Nucleus accumbens (tissue), 56 donors: ENCODE measurements at places on chromosomes 7 and 10.

DNA sequence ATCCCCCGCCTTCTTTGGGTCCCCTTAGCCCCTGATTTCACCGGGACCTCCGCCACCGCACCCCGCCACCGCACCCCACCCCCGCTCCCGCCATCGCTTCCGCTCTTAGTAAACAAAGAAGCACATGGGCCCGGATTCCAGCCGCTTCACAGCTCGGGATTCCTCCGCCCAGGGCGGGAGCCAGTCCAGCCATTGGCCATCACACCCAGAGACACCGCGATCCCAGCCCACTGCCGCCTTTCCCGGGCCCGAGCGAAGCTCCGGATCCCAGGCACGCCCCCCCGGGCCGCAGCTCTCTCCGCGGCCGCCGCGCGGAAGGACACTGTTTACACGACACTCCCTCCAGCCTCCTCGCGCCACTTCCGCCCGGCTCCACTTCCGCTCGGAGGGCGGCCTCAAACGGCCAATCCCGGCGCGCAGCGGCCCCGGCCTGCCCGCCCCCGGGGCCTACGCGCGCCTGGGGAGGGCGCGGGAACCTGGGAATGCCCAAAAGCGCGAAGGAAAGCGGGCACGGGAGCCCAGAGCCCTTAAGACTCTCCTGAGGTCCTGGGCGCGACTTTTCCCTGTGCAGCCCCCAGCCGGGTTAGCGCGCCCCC is 679 bp downstream of the MCM7 start:
- peak; percentile 86 for DNase-seq

- no peak for DNase-seq
These were observed 125.7 kb upstream of the NEBL start for GRCh38 chr10:21022821-21023220.

GRCh38 chr7:26179826-26180497 is 20.6 kb downstream of the HNRNPA2B1 start:
- no peak for DNase-seq

DNA sequence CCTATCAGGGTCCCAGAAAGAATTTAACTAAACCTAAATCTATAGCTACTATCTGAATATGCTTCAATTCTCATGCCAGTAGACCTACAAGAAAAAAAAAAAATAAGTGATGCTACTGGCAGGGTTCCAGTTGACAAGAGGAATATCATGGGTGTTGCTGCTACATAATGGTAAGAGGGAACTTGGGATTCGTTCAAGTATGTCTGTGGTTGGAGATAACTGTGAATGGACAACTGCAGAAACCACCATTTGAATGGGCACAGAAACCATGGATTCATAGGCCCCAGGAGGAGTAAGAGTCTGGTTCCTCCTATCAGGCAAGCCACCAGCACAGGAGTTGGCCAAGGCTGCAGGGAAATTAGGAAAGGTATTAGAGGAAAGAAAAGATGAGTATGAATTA is 287.6 kb upstream of the HGF start:
- no peak for DNase-seq

GRCh38 chr10:74072503-74072902 is 74.6 kb downstream of the VCL start:
- no peak for DNase-seq

DNA sequence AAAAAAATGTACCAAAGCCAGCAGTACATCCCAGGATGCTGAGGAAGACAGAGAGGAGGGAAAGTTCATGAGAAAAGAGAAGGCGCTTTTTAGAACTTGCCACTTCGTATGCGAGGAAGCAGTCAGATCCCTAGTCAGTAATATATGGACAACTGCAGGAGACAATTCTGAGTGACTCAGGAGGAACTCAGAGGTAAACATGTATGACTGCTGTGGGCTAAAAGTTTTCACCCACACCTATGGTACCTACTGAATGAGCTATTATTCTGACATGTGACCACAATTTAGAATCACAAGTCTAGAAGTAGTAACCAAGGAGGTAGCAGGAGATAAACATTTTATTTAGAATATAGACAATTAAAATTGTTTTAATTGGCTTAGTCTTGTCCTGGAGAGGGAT is 126.5 kb downstream of the ICA1 start:
- DNase-seq: no peak

DNA sequence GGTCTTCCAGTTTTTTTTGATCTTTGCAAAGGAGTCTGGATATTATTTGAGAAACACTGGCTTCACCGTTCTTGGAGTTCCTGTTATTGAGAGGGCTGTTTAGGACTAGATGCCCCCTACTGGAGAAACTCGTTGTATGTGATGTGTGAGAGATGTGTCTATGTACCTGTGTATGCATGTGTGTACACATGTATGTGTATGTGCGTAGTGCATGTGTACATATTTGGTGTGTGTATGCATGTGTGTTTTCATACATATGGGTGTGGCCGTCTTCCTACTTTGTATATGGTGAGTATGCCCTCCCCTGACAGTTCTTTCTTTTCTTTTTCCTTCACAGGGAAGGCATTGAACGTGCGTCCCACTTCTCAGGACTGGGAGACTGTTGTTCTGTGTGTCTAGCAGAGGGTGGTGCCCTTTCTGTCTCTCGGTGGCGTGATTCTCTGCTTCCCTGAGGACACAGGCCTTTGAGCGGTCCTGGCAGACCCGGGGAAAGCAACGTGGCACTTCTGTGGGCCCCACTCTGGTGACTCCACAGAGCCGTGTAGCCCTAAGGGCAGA is 3.0 kb upstream of the CALHM3 start:
- no peak for DNase-seq

DNA sequence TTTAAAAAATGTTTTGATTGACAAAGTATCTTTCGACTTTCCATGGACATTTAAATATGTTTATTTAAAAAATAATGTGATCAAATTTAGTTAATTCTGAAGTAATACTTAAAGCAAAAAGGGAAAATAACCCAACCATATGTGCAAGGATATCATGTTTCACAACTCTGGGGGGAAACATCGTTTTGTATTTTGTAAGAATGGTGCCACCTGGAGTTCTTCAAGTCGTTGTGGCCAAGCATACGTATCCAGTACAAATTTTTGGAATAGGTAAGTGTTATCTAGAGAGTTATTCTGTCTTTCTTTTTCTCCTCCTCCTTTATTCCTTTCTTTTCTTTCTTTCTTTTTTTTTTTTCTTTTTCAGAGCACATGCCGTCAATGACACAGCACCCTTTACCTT is 176.2 kb upstream of the CSTF2T start:
- no peak for DNase-seq

- DNase-seq: no peak
These were observed 231.8 kb upstream of the CTBP2 start for GRCh38 chr10:125392154-125392553.

DNA sequence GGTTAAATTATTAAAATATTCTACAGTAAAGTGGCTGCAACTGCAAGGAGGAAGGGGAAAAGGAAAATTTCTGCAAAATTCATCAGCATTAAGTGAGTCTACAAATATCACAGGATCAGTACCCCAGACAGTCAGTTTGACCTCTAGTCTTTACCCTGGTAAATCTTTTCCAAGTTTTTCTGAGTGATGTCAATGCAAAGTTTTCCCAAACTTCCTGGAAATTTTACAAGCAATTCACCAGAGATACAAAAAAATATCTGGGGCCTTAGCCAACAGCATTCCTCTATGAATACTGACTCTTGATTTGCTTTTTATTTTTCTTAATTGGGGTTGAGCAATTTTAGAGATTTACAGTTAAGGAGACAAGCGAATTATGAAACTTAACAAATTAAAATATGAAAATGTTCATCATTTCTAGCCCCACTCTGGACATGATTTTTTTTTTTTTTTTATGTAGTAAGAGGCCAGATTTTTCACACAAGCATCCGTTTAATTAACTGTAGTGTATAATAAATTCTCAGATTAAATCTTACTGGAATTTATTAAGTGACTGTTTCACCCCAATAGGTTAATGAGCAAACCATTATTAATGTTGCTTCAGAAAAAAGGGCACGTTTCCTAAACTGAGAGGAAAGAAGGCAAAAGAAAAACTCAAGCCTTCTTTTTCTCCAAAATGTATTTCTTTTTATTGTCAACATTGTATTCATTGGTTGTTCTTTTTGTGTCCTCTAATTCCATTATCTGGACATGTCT is 539.5 kb upstream of the FZD8 start:
- no peak for DNase-seq

GRCh38 chr10:77081481-77081891 is 556.1 kb downstream of the KCNMA1 start:
- DNase-seq: no peak

DNA sequence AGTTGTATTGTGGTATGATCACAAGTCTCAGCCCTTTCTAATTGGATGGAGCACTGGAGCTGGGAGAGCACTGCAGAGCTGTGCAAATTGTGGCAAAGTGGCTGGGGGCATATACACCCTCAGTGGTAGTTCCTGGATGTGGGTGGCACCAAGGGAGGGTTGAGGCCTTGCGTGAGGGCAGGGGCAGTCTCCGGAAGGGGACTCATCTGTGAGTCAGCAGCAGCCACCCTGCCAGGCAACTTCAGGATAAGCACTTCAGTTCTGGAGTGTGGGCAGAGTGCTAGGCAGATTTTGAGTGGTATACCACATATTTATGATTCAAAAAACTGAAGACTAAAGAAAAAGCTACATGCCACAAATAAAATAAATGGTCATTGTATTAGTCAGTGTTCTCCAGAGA is 210.5 kb downstream of the ETV1 start:
- no peak for DNase-seq

DNA sequence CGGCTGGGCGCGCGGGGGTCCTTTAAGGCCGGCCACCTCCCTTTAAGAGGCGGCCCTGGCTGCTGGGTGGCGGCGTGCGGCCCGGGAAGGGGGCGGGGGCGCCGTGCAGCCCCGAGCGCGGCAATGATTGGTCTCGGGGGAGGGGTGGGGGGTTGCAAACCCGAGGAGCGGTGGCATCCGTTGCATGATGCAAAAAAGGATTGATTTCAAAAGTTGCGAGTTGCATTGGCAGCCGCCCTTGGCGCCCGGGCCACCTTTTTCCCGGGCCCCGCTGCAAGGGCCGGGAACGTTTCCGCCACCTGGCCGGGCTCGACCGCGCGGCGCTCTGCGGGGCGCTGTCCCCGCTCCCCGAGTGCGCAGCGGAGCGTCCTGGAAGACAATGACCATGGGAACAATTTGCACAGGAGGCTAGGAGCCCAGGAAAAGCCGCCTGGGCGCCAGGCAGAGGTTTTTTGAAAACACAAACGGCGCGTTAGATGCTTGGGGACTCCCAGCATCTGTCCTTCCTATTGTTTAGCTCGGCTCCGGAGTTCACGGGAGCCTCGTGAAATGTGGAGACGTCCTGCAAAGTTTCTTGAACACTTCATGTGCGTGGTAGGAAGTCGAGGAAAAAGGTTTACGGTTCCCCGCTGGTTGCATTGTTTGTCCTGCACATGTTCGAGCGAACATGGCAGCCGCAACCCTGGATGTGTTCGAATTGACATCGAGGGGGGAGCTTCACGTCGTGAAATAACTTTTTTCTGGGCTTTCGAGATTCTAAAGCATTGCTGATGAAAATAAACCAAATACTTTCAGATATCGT is at the start of gene SEPHS1:
TSS of gene SEPHS1 (minus strand) at position 78 of the 802 bp plus-strand sequence. CDS start 3,343 bp downstream, outside the sequence.
- DNase-seq: peak; percentile 38

- DNase-seq: no peak
These were observed 72.6 kb downstream of the KCNMA1 start for GRCh38 chr10:77564731-77565589.

DNA sequence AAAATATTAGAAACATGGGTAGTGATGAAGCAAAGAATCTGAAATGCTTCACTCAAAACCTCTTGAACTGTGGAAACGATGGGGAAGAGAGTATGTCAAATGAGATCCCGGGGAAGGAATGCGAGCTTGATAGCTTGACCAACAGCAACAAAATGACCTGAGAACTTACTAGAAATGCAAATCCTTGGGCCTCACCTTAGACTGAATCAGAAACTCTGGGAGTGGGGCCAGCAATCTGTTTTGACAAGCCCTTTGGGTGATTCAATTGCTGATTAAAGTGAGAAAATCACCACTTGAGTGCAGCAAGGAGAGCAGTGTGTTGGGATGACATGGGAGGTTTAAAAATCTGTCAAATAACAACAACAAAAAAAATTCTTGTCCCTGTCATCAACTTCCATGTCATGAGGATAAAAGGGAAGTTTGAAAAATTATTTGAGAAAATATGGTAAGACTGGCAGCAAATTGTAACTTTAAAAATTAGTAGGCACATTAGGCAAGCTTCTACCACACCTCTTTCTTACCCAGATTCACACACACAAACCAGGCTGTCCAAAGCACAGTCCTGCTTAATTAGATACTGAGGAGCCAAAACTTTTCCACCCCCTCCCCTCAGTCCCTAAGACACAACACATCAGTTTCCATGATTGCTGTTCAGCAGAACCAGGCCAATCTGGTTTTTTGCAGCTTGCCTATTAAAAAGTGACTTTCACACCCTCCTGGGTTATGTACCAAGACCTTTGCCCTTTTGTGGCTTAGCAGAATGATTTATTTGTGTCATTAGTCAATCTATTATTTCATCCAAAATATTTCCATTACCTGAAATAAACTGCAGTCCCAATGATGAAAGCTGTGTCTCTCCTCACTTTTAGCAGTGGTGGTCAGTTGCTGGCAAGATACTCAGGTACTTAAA is 15.6 kb downstream of the CALCR start:
- DNase-seq: no peak

DNA sequence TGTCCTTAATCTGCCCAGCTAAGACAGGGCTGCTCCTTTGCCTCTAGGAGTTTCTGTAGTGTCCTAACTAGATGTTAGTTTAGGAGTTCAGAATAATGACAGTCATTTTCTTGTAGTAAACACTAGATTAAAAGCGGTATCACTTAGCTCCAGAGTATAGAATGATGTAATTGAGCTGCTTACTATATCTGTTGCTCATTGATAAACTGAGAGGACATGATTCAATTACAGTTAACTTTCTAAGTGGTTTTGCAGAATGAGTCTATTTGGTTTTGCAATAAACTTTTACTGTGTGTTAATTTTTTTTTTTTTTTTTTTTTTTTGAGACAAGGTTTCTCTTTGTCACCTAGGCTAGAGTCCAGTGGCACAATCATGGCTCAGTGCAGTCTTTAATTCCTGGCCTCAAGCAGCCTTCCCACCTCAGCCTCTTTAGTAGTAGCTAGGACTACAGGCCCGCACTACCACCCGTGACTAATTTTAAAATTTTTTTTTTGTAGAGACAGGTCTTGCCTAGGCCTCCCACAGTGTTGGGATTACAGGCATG is 1.8 kb downstream of the STMP1 start:
- no peak for DNase-seq

DNA sequence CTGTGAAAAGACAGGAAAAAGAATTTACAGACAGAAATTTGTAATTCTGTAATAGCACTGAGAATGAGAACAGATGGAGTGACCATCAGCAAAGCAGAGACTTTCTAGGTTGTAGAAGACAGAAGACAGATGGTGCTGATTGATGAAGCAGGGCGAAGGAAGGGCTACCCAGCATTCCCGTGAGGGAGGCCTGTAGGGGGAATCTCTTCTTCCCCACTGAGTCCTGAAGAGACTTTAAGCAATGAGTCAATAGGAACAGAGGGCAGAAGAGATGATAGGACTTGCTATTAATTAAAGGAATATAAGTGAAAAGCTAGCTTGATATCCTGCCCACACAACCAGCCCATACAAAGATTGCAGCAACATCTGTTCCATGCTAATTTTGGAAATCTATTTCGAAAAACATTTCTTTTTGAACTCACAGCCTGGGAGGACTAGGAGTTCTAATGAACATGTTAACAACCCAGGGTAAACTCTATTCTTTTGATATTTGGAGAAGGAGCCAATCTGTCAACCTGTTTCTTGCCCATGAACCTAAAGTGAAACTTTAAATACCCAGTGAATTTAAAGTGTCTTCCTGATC is 44.1 kb downstream of the RALA start:
- no peak for DNase-seq
